ENCODE measurements at places on chromosomes 1 and 21. TPM values are rescaled to one million over a fixed set of nuclear protein-coding genes. Genes with fewer than 3 reads are reported as not detected.

The PGD gene
- 44.6 TPM for total RNA-seq

The TRIM58 gene
- not detected for total RNA-seq

The ADAM30 gene
- not detected for total RNA-seq

The DNAI4 gene
- 2.6 TPM for total RNA-seq

- DNase-seq = no peak
- H3K4me3 ChIP-seq = no peak overlapping the region
- no peaks in the 10 kb centered on the region for H3K27me3 ChIP-seq
Observed at GRCh38 chr1:88700425-88701013, 16.4 kb downstream of the PKN2 start.

- no peak overlapping the region for H3K4me3 ChIP-seq
- DNase-seq = no peak
- no peaks in the 10 kb centered on the region for H3K4me1 ChIP-seq
- no peaks in the 10 kb centered on the region for H3K27me3 ChIP-seq
Observed at GRCh38 chr1:169236880-169237279, 130.4 kb downstream of the ATP1B1 start.

DNA sequence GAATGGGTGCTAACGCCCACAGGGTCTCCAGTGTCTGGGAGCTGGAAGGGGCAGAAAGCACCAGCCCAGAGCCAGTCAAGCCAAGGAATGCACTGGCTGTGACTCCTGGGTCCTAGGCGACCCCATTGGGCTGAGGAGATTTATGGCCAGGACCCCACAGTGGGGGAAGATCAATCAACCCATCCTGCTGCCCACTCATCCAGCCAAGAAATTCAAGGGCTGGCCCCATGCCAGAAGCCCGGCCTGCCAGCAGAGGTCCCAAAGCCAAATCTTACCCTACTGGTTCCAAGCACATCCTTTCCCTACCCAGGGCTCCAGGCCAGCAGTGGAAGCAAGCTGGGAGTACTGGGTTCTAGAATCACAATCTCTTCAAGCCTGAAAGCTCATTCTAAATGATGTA, 6.8 kb upstream of the PDZK1IP1 start:
- no peaks in the 10 kb centered on the region for H3K27me3 ChIP-seq
- H3K27ac ChIP-seq = no peak overlapping the region
- no peak overlapping the region for H3K4me3 ChIP-seq

GRCh38 chr1:83641206-83641658, 357.7 kb downstream of the TTLL7 start:
- no peaks in the 10 kb centered on the region for H3K4me1 ChIP-seq
- no peaks in the 10 kb centered on the region for H3K36me3 ChIP-seq
- H3K27ac ChIP-seq = no peak overlapping the region
- DNase-seq = no peak

- no peak overlapping the region for H3K4me3 ChIP-seq
- no peaks in the 10 kb centered on the region for H3K27me3 ChIP-seq
- peaks cover 19% of the 10 kb centered on the region for H3K36me3 ChIP-seq
- no peak overlapping the region for H3K27ac ChIP-seq
- peaks cover 3% of the 10 kb centered on the region for H3K4me1 ChIP-seq
Observed at GRCh38 chr1:27106561-27107323, 48.2 kb downstream of the SLC9A1 start.

GRCh38 chr1:29984862-29985605, 738.4 kb downstream of the MATN1 start:
- no peak overlapping the region for H3K4me3 ChIP-seq
- no peaks in the 10 kb centered on the region for H3K36me3 ChIP-seq
- no peak for DNase-seq
- no peaks in the 10 kb centered on the region for H3K4me1 ChIP-seq

GRCh38 chr1:31476891-31477846, 64.2 kb downstream of the SERINC2 start:
- no peak overlapping the region for H3K4me3 ChIP-seq
- DNase-seq = no peak
- H3K4me1 ChIP-seq = peaks cover 19% of the 10 kb centered on the region
- H3K36me3 ChIP-seq = no peaks in the 10 kb centered on the region

DNA sequence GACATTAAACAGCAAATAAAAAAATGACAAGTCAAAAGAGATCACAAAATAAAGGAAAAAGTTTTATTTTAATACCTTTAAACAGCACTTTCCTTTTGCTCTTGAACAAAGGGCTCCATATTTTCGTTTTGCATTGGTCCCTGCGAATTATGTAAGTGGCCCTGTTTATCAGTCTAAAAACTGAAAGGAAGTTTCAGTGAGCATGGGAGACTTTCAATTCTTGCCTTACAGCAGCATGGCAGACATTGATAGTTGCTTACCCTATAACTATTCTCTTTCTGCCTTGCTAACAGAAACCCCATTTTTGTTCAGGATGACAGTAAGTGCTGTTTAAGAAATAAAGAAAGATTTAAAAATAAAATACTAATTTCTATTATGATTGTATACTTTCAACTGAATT, 5.2 kb upstream of the SH3GLB1 start:
- H3K27me3 ChIP-seq = no peaks in the 10 kb centered on the region
- no peaks in the 10 kb centered on the region for H3K36me3 ChIP-seq
- DNase-seq = no peak
- H3K4me1 ChIP-seq = peaks cover 11% of the 10 kb centered on the region
- H3K4me3 ChIP-seq = no peak overlapping the region

DNA sequence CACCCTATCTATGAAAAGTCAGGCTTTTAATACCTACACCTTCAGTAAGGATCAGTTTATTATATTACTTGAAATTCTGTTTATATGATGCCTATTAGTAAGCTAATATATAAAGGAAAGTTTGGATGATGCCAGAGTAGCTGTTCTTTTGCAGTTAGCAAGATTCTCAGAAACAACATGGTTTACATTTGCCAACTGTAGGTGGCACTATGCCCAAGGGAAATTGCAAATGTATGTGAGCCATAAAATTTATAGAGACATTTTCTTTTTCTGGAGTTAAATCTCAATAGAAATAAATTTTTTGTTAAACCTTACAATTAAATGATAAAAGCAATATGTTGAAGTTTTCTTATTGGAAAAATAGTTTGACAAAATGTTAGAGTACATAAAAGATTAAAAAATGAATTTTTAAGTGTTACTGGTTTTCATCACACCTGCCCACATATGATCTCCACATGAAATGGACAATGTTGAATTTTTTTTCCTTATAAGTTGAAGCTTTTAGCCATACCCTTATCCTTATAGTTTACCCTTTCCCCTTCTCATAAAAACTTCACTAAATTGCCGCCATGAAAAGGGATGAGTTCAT, 32.1 kb upstream of the EPHX4 start:
- DNase-seq = peak; percentile 15
- no peaks in the 10 kb centered on the region for H3K36me3 ChIP-seq
- no peak overlapping the region for H3K4me3 ChIP-seq
- no peaks in the 10 kb centered on the region for H3K4me1 ChIP-seq

DNA sequence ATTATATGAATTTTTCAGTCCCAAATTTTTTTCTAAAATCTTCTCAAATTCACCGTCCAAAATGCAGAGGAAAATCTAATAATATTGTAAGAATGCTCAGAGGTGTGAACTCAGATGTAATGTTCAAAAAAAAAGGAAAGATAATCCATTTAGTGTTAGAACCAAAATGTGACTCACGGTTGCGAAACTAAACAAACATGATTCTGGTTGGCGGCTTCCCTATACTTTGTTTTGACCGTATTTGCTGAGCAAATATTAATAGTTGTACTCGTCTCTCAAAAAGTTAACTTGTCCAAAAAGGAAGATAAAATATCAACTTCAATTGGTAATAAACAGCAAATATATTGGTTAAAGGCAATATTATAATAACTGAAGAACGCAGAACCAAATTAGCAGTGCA, 34.4 kb downstream of the ZSWIM5 start:
- no peak overlapping the region for H3K4me3 ChIP-seq
- no peaks in the 10 kb centered on the region for H3K4me1 ChIP-seq
- peaks cover 3% of the 10 kb centered on the region for H3K27me3 ChIP-seq
- H3K27ac ChIP-seq = no peak overlapping the region
- DNase-seq = no peak
- no peaks in the 10 kb centered on the region for H3K36me3 ChIP-seq

GRCh38 chr21:41362605-41363369, 960 bp downstream of the MX2 start:
- H3K27me3 ChIP-seq = 0 out of 2 replicates have a peak, but pooled peaks cover 2% of the 10 kb centered on the region
- no peak overlapping the region for H3K4me3 ChIP-seq
- no peak overlapping the region for H3K27ac ChIP-seq
- peaks cover 6% of the 10 kb centered on the region for H3K4me1 ChIP-seq
- H3K36me3 ChIP-seq = no peaks in the 10 kb centered on the region

DNA sequence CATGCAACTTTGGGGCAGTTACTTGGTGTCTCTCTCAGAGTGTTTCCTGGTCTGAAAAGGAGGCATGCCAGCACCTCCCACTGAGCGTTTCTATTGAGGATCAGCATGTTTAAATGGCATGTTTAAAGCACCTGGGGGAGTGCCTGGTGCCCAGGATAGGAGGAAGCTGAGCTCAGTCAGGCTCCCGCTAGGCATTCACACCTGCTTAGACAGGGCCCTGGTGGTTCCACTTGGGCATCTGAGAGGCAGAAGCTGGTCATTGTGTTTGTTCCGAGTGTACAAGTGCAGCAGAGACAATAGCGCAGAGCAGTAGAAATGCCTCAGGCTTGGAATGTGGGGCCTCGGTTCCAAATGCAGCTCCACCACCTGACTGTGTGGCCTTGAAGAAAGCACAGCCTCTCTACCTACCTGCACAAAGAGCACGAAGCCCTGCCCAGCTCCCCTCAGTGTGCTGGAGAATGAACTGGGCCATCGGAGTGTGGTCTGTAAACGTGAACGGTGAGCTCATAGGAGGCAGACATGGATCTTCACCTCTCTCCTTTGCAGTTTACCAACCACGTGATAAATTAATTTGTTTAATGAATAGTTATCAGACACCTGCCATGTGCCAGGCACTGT, 20.3 kb upstream of the TMEM222 start:
- no peaks in the 10 kb centered on the region for H3K27me3 ChIP-seq
- H3K27ac ChIP-seq = no peak overlapping the region
- H3K36me3 ChIP-seq = peaks cover 19% of the 10 kb centered on the region
- no peak overlapping the region for H3K4me3 ChIP-seq
- H3K4me1 ChIP-seq = peaks cover 26% of the 10 kb centered on the region

GRCh38 chr1:113756461-113756860, 2.8 kb downstream of the PHTF1 start:
- no peak overlapping the region for H3K4me3 ChIP-seq
- peaks cover 15% of the 10 kb centered on the region for H3K4me1 ChIP-seq
- peaks cover 48% of the 10 kb centered on the region for H3K36me3 ChIP-seq
- H3K27ac ChIP-seq = no peak overlapping the region
- no peaks in the 10 kb centered on the region for H3K27me3 ChIP-seq

- no peak overlapping the region for H3K4me3 ChIP-seq
- H3K27ac ChIP-seq = no peak overlapping the region
- no peaks in the 10 kb centered on the region for H3K4me1 ChIP-seq
- 0 out of 2 replicates have a peak, but pooled peaks cover 3% of the 10 kb centered on the region for H3K36me3 ChIP-seq
Observed at GRCh38 chr1:114490274-114490693, 20.7 kb downstream of the TRIM33 start.

DNA sequence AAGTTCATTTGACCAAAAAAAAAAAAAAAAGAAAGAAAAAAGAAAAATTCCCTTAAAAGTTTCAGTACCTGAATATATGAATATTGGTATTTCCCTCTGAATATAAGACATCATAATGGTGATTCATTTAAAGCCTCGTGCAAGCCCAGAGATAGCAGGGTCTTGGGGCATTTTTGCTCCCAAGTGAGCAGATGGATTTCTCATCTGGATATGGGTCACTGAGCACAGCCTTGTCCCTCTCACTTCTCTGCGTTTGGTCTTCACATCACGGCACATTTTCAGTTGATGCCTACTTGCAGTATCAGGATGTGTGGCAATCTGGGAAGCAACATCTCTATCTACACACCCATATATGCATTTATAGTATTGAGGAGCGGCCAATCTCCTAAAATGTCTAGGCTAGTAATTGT, 12.7 kb downstream of the CD58 start:
- DNase-seq = no peak
- H3K4me3 ChIP-seq = no peak overlapping the region
- peaks cover 11% of the 10 kb centered on the region for H3K4me1 ChIP-seq
- no peaks in the 10 kb centered on the region for H3K27me3 ChIP-seq

- H3K4me1 ChIP-seq = peaks cover 45% of the 10 kb centered on the region
- H3K27me3 ChIP-seq = no peaks in the 10 kb centered on the region
- peak overlapping the region; percentile 96 for H3K27ac ChIP-seq
Observed at GRCh38 chr1:8879922-8880676, 1.6 kb upstream of the ENO1 start.

- peaks cover 40% of the 10 kb centered on the region for H3K36me3 ChIP-seq
- H3K27ac ChIP-seq = no peak overlapping the region
- no peak for DNase-seq
- H3K27me3 ChIP-seq = no peaks in the 10 kb centered on the region
Observed at GRCh38 chr21:34082769-34083168, 9.4 kb downstream of the MRPS6 start.

DNA sequence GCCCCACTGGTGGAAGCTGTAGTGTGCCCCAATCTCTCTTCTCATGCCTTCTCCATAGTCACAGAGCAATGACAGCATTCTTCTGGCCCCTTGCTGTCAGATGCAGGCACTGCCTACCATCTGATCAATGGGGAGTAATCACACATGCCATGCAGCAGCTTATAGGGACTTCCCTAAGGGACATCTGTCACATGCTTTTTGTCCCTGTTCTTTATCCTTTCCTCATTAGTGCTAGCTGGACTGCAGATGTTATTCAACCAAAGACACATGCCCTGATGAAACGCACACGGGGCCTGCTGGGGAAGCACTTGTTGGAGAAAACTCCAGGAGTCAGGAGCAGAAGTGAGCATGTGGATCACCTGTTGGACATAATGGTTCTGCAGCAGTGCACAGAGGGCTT, 108.7 kb downstream of the KCNJ15 start:
- no peak overlapping the region for H3K27ac ChIP-seq
- H3K4me1 ChIP-seq = no peaks in the 10 kb centered on the region
- H3K36me3 ChIP-seq = no peaks in the 10 kb centered on the region
- H3K27me3 ChIP-seq = no peaks in the 10 kb centered on the region

- no peaks in the 10 kb centered on the region for H3K27me3 ChIP-seq
- H3K27ac ChIP-seq = peak overlapping the region; percentile 16
- H3K4me3 ChIP-seq = peak overlapping the region; percentile 70
- H3K36me3 ChIP-seq = peaks cover 5% of the 10 kb centered on the region
- no peak for DNase-seq
- peaks cover 15% of the 10 kb centered on the region for H3K4me1 ChIP-seq
Observed at GRCh38 chr1:227541796-227542152, 21.6 kb upstream of the ZNF678 start.

GRCh38 chr21:44322621-44323325, 16.4 kb downstream of the CFAP410 start:
- H3K4me1 ChIP-seq = no peaks in the 10 kb centered on the region
- no peak overlapping the region for H3K27ac ChIP-seq
- DNase-seq = no peak
- peaks cover 78% of the 10 kb centered on the region for H3K36me3 ChIP-seq

All from SJSA1 (cell line).